ENCODE measurements at places on chromosomes 5 and 9.

- no peak for DNase-seq
Observed at GRCh38 chr5:130286971-130287370, 382.7 kb downstream of the CHSY3 start.

- DNase-seq: no peak
Observed at GRCh38 chr9:121672213-121672612, 20.8 kb downstream of the DAB2IP start.

GRCh38 chr9:68669218-68669617 lies 35.8 kb upstream of the PIP5K1B start:
- no peak for DNase-seq

- DNase-seq: no peak
Observed at GRCh38 chr5:123113136-123113535, 24.1 kb downstream of the PRDM6 start.
